ENCODE measurements at places on chromosomes 16 and 17. TPM values are rescaled to one million over a fixed set of nuclear protein-coding genes. Genes with fewer than 3 reads are reported as not detected.

PYDC1 gene
- total RNA-seq, result not detected

CDRT15 gene
- not detected for total RNA-seq

PLXDC1 gene
- total RNA-seq, result 1.0 TPM

KRTAP9-4 gene
- total RNA-seq, result not detected

PPL gene
- not detected for total RNA-seq

KCNH4 gene
- total RNA-seq, result 0.64 TPM
